ENCODE measurements at places on chromosomes 3 and 15.

GRCh38 chr3:41477399-41478014 is 278.2 kb downstream of the CTNNB1 start:
- no peak for DNase-seq

DNA sequence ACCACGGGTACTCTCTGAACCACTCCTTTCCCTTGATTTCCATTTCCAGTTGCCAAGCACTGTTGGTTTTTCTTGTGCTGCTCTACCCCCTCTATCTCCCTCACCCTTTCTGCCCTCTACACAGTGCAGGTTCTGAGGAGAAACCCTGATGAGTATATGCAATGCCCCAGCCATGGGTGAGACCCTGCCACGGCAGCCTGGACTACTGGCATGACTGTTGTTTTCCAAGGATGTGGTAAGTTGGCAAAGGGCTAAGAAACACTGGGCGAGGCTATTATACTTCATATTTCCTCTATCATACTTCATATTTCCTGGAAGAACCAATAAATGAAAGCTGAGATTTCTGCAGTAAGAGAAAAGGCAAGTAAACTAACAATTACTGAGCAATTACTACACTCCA is 27.9 kb downstream of the CHAC1 start:
- no peak for DNase-seq

GRCh38 chr15:79640206-79640605 is 208.1 kb downstream of the MINAR1 start:
- DNase-seq = no peak

DNA sequence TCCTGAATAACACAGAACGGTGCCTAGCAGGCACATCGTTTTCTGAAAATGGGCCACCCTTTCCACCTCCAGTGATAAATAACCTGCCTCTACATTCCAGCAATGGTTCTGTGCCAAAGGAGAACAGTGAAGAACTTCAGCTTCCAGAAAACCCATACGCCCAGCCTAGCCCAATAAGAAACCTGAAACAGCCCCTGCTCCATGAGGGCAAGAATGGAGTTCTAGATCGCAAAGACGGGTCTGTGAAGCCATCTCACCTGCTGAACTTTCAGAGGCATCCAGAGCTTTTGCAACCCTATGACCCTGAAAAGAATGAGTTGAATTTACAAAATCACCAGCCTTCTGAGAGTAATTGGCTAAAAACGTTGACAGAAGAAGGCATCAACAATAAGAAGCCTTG is 61.9 kb downstream of the CGNL1 start:
- DNase-seq = no peak

DNA sequence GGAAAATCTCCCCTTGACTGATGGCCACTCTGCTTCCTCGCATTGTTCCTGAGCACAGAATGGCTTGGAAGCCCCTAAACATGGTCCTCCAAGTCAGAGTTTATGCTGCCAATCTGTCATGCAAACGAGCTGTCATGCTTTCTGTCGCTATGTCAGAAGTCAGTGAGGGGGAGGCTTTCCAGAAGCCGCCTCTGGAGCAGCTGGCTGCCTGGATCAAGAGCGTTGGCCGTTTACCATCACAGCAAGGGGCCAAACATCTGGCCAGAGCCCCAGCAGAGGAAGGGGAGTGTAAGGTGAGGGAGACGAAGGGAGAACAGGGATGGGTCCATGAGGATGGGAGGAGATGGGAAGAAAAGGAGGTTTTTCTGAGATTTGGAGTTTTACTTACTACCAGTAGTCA is 372.6 kb upstream of the NR2F2 start:
- DNase-seq = no peak

- DNase-seq = no peak
Observed at GRCh38 chr3:169980055-169980454, 13.4 kb downstream of the SEC62 start.

- DNase-seq = no peak
Observed at GRCh38 chr3:8954938-8955763, 8.1 kb downstream of the RAD18 start.

DNA sequence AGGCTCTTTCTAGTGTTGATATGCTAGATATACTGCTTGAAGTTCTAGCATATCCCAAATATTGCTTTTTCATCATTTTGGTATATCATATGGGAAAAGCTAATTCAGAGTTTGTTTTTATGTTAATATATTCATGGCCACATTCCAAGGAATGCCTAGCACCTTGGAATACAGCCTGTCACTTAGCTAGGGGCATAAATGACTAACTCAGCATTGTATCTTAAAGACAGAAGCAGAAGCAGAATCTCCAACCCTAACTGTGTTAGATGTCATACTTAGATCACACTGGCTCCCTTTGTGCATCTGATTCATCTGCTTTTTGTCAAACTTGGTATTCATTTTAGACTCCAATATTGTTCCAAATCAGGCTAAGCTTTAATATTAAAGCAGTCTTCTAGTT is 130.8 kb upstream of the TSPAN3 start:
- DNase-seq = no peak

GRCh38 chr3:124489506-124489905 is 240.7 kb upstream of the UMPS start:
- no peak for DNase-seq

DNA sequence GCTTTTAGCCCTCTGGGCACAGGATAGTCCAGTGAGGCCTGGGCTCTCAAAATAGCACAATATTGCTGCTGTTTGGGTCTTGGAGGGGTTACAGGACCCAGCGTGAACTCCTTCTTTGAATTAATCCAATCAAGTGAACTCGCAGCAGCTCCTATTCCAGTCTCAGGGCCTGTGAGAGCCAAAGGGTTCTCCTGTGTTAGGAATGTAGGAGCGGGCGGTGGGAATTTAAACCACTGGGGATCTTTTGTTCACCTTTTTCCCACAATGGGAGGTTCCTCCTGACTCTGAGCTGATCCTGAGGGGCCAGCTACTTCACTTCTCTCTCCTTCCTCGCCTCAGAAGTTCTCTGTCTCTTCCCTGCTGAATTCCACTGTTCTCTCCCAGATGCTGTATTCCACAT is 504.0 kb downstream of the UNC13C start:
- DNase-seq = no peak

- no peak for DNase-seq
Observed at GRCh38 chr3:25584011-25584789, 80.5 kb downstream of the TOP2B start.

GRCh38 chr15:84890670-84891162 is 6.3 kb downstream of the SLC28A1 start:
- no peak for DNase-seq

- no peak for DNase-seq
Observed at GRCh38 chr15:26421065-26421464, 351.8 kb downstream of the GABRB3 start.

- DNase-seq = no peak
Observed at GRCh38 chr3:53139906-53140846, 9.9 kb upstream of the RFT1 start.

- DNase-seq = no peak
Observed at GRCh38 chr15:101025896-101026631, 106.9 kb downstream of the LRRK1 start.

DNA sequence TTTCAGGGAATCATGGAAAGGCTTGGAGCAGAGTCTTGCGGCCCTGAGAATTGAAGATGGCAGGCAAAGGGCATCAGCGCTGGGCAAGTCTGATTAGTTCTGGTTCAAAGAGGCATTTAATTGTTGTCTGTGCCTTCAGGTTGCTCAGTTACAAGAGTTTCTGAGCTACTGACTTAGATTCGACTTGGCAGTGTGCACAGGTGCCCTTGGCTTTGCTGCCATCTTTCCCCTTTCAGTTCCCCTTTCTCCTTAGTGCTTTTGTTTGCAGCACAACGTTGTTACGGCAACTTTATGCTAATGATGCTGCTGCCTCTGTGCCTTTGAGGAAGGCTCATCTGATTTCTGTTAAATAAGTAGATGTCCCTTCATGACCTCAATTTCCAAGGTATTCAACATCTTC is 12.5 kb downstream of the P2RY14 start:
- DNase-seq = no peak

DNA sequence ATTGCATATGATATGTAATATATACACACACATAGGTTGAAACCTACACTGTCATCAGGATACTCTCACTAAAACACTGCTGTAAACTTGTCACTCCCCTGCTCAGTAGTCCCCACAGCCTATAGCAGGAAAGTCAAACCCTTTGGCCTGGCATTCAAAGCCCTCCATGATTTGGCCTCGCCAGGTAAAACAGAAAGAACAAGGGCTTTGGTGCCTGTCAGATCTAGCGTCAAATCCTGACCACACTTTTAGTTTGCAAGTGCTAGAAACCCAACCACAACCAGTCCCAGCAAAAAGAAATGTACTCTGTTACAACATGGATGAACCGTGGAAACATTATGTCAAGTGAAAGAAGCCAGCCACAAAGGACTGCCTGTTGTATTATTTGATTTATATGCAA is 11.4 kb downstream of the CRABP1 start:
- no peak for DNase-seq

DNA sequence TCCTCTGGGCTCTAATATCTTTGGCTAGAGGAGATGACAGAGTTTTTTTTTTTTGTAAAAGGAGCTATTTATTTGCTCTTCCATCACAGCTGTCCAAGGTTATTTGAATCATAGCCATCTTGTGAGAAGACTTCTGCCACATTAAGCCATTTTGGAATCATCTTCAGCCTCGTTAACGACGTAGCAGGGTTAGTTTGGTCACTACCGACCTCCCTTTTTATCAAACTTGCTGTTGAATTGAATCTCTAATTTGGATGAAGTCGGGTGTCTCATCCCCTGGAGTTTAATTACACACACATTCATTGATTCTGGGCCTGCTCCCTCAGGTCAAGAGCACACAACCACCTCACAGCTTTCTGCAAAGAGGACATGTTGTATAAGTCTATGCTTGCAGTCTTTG is 238.7 kb downstream of the CPNE4 start:
- no peak for DNase-seq

DNA sequence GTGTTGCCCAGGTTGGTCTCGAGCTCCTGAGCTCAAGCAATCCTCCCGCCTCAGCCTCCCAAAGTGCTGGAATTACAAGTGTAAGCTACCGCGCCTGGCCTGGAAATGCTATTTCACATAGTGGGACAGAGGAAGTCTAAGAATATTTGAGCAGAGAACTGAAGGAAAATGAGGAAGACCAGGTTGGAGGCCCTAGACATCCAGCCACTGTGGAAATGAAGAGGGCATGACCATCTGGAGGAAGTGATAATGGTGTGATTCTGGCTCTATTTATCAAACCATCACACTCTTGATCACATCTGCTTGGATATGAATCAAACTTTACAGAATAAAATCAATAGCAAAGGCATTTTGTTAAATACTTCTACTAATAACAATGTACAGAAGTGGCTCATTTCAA is 65.9 kb upstream of the ARHGEF3 start:
- no peak for DNase-seq

- DNase-seq = no peak
Observed at GRCh38 chr15:80105193-80105592, 45.7 kb downstream of the ZFAND6 start.

DNA sequence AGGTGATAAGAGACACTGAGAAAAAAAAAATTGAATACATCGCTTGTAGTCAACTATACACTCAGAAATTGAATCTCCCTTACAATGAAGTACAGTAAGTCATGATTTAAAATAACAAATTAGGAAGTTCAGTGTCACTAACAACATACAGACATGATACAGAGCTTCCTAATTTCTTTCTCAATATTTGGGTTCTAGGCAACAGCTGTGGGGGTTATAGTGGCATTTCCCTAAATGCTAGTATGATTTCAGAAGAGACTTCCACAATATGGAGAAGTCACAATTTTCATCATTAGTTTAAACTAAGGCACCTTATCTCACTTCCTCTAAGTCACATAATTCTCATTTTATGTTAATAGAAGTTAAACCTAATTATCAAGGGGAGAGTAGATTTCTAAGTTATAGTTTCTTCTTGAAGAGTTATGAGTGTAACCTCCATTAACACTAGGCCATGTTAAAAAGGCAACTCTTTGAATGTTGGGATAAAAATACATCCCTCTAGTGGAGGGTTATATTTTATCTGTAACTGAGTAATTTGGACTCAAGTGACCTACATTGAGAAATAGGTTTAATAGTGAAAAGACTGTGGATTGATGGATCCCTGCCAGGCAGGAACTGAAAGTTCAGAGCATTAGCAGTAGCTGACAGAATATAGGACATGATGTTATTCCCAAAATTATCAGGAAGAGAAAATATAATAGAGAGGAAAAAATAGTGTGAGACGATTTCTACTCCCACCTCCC is 286.0 kb upstream of the SUCLG2 start:
- no peak for DNase-seq

- DNase-seq = no peak
Observed at GRCh38 chr3:124078953-124079911, 87.3 kb upstream of the ROPN1 start.

DNA sequence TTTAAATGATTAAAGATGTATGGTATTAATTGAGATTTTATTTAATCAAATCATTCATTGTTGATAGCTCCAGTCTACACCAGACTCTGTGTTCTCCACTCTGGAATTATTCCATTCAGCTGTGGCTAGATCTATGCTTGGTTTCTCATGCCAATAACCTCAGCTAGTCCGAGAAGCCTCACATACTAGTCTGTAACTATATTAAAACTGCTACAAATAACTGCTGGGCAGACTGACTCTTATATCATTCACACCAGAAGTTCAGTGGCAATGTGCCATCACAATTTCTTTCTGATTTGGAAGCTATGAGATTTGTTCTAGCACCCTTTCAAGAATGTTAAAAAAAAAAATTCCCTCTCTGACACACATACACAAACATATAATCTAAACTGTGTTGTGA is 947.3 kb downstream of the ROBO1 start:
- DNase-seq = no peak

- DNase-seq = no peak
Observed at GRCh38 chr3:107994956-107995715, 95.7 kb downstream of the CD47 start.

GRCh38 chr3:74423867-74424266 is 190.6 kb downstream of the CNTN3 start:
- no peak for DNase-seq
